ENCODE measurements at places on chromosomes 5 and 9. TPM values are rescaled to one million over a fixed set of nuclear protein-coding genes. Genes with fewer than 3 reads are reported as not detected.

- no peak for DNase-seq
Observed at GRCh38 chr5:143235423-143235822, 168.1 kb downstream of the NR3C1 start.

Gene SLC6A3
- not detected for total RNA-seq

DNA sequence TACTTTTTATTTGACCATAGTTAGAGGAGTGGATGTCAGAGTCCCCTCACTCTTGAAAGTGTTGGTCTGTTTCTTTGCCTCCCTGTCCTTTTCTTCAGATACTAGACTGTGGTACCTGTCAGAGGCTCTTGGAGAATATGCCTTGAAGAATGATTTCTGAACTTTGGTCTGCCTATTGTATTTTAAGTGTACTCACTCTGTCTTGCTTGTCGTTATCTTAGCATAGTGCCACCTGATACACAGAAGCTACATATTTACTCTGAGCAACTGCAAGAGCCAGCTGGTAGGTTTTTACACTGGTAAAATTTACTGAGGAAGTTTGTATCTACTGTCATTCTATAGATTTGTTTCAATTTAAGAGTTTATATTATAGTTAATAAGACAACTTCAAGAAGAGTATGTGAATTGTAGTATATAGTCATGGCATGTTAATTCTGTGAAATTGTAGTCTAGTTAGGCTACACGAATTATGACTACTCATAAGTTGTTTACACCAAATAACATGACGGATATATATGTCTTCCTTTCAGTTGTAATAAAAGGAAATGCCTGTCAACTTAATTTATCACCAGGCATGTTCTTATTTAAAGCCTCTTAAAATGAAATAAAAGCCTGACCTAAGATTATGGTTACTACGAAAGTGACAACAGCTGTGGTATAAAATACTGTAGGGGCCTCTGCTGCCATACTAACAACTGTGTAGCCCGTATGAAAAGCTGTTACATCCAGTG lies 201.7 kb downstream of the KDM4C start:
- DNase-seq, result no peak

Gene RPL37
- 1,699 TPM for total RNA-seq

DNA sequence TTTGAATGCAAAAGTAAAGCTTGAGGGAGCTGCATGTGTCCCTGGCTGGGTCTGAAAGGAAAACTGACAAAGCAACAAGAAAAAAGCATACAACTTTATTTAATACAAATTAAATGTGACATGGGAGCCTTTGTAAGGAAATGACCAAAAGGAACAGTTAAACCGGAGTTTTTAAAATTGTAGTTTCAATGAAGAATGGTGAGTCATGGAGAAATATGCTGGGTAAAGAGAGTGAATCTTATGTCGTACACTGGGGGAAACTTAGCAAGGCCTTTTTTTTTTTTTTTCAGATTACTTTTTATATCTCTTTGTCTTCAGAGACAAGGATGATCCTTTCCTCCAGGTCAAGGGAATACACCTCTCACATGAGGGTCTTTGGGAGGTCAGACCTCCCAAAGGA lies 50.1 kb upstream of the FBXL17 start:
- DNase-seq, result no peak
